NCI-H524 treated with DMSO at 0.1 percent for 48 hours (cell line): ENCODE measurements at places on chromosomes 7 and 10.

DNA sequence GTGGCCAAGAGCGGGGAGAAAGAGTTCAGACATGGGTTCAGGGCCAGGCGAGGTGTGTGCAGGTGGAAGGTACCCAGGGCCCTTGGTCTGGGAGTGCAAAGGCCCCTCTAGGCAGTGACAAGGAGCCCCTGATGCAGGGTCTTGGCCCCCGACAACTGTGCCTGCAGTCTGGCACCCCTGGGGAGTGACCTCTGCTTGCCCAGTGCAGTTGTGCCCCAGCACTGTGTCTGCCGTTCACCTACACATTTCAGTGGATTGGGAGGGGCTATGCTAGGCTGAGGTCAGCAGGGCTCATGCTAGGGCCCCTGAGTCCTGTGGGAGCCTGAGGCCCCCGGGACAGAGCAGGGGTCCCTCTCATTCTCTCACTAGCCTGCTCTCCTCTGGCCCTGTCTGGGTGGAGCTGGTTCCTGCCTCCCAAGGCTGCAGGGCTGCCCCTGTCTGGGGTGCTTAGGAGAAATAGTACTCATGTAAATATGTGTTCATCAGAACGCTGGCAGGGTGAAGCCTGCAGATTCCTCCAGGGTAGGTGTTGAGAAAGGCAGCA lies 550.4 kb downstream of the TCERG1L start:
- no peak for DNase-seq

DNA sequence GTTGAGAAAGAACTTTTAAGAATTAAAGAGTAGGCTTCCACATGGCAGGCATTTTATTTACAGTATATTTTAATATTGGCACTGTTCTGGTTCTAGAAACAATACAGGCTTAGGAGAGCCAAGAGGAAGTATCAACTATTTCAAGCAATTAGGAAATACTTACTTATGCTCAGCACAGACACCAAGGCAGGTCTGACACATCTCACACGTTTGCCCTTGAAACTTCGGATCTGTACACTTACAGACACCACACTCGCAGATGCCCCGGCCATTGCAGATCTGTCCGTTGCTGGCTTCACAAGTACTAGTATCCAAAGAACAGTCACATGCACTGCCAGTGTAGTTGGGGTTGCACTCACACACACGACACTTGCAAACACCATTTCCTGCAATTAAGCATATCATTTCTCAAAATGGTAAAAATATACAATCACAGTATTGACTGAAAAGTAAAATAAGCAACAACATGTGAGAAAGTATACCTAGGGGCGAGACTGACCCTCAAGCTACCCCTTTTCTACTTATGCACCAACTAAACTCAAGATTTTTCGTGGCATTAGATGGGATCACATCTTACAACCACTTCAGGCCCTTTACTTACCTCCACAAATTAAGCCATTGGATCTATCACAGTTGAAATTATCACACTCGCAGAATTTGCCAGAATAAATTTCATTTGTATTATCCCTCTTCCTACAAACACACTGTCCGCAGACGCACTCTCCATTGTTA lies 46.6 kb downstream of the ITGB1 start:
- DNase-seq: no peak

DNA sequence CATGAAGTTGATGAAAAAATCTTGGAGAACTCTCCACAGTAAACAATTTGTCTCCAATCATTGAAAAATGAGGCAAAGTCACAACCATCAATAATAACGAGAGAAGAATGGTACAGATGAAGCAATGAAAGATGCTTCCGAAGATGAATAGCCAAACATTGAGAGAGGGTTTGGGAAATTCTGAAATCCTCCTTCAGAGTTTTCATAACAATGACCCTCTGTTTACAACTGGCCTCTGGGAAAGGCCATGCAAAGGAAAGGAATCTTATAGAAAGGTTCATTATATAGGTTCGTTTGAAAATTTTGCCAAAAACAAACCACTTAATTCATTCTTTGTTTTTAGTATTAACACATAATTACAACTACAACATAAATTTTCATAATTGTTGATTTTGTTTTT lies 166.5 kb downstream of the ABCA13 start:
- DNase-seq: no peak

- no peak for DNase-seq
Measured at GRCh38 chr7:158757404-158757989, 52.9 kb upstream of the NCAPG2 start.

GRCh38 chr10:123687758-123688157 lies 21.6 kb downstream of the GPR26 start:
- no peak for DNase-seq
